ENCODE measurements at places on chromosomes 4 and X.
A peak's percentile ranks its signal among the peaks of the same experiment; 100 is the strongest.

DNA sequence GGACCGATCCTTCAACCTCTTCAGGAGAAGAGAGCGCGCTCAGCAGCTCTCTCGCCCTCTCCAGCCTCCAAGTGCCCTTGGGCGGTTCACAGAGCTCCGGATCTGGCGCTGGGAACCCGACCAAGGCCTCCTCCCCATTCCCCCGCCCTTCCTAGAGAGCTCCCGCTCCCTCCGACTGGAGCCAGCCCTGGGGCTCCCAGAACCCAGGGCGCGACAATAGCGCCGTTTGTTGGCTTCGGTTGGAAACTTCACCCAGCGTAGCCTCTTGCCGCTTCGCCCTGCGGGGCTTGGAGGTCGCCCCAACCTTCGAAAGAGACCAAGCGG lies 3.1 kb upstream of the SOX3 start:
- no peak for DNase-seq

- DNase-seq: no peak
These were observed 73.2 kb upstream of the ITM2A start for GRCh38 chrX:79440336-79440735.

GRCh38 chrX:68880846-68881552 lies 52.2 kb downstream of the EFNB1 start:
- DNase-seq: no peak

GRCh38 chr4:15034071-15034764 lies 31.9 kb downstream of the CPEB2 start:
- DNase-seq: no peak

DNA sequence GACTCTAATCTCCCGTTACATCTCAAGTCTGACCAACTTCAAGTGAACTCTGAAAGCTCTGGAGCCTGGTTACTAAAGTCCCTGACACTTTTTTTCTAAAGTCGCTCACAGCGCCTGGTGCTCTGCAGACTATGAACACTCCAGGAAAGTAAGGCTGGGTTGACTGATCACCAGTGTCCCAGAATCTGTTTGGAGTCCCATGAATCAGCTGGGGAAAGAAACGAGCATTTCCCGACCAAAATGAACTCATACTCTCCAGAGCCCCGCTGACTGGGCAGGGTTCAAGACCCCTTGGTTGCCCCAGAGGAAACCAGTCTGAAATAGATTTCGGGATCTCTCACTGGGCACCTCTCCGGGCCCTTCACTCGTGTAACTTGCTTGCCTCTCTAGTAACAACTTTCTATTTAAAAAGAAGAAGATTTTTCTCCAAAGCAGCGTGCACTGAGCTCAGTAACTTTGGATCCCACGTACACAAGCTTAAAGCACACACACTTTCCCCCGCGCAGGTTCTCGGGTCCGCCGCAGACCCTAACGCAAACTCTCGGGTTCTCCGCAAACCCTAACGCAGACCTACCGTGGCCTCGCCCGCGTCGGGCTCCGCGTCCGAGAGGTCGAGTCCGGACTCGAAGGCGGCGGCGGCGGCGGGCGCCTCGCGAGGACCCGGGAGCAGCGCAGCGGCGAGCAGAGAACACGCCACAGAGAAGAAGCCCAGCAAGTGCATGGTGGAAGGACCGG lies 964 bp downstream of the VEGFC start:
- DNase-seq: peak; percentile 62

- no peak for DNase-seq
These were observed 487.1 kb downstream of the STPG2 start for GRCh38 chr4:97656044-97656720.

DNA sequence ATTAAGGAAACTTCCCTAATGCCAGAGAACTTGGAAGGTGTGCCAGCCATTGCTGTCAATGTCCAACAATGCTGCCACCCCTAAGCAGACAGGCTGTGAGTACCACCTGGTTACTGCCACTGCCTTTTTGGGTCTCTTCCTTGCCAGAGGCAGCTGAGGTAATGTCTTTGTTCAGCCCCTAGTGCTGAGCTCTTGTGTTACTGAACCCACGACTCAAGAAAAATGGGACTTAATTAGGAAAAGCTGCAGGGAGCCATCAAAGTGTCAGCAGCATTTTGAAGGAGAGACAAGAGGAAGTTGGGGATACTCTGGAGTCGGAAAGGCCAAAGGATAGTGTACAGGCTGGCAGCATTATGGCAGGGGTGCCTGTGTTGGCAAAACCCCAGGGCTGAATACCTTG lies 283.7 kb downstream of the AFF2 start:
- DNase-seq: no peak

GRCh38 chrX:130625386-130625785 lies 223.6 kb downstream of the RBMX2 start:
- DNase-seq: no peak

DNA sequence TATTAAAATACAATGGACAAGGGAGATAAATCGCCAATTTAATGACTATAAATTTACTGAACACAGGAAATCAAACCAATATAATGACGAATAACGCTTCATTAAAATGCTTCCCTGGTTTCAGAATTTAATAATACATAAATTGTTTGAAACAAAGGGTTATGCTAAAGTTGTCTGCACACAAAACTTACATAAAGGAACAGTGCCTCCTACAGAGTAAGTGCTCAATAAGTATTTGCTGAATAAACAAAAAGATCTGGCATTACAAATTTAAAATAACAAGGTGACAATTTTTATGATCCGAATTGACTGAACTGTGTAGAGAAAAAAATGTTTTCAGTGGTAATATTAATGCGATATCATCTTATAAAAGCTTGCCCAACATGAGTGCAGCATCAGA lies 69.6 kb downstream of the NOCT start:
- no peak for DNase-seq

DNA sequence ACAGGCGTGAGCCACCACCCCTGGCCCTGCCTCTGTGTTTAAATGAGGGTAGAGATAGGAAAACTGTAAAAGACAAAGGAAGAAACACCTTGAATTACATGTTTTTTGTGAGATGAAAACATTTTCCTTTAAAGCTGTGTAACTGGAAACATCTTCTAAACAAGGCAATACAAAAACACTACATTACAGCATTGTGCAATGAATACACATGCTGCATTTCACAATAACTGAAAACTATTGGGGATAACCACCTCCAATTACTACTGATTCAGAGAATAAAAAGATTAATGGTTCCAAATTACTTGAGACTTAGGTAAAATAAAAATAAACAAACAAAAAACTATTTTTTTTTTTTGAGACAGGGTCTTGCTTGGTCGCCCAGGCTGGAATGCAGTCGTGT lies 7.6 kb upstream of the OGT start:
- no peak for DNase-seq

GRCh38 chr4:111960241-111960667 lies 185.0 kb upstream of the FAM241A start:
- no peak for DNase-seq

DNA sequence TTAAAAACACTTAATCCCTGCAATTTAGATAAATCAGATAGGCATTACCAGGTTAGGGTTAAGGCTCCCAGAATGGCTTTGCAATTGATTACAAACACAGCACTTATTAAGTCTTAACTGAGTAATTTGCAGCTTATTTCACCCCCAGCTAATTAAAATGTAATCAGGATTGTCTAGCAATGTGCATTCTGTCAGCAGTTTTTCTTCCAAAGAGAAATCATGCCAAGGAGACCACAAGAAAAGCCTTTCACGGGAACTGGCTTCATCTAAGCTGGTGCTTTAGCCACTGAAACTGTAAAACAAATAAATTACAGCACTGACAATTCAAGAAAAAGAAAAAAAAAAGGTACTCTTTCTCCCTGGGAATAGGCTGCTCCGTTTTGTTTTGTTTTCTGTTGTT lies 2.1 kb downstream of the ANOS1 start:
- no peak for DNase-seq

GRCh38 chr4:112185740-112186670 lies 40.8 kb downstream of the FAM241A start:
- DNase-seq: no peak

DNA sequence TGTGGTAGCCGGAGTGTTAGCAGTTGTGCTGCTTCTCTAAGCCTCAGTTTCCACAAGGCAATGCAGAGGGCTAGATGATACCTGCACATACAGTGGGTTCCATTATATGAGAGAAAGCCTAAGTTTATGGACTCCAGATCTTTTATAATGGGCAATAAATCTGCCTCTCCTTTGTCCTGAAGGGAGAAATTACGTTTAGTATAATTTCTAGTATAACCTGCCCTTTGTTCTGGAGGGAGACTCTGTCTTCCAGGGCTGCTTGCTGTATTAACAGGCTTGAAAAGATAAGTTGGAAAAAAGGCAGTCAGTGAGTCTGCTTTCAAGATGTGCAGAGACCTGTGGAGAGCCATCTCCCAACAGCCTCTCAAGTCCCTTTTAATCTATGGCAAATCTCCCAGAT lies 42.8 kb downstream of the ZNF81 start:
- no peak for DNase-seq

GRCh38 chr4:175773566-175773965 lies 38.5 kb downstream of the GPM6A start:
- no peak for DNase-seq

GRCh38 chrX:107562482-107562881 lies 65.8 kb upstream of the PRPS1 start:
- no peak for DNase-seq

GRCh38 chr4:77621254-77621653 lies 15.6 kb downstream of the CXCL13 start:
- DNase-seq: no peak

DNA sequence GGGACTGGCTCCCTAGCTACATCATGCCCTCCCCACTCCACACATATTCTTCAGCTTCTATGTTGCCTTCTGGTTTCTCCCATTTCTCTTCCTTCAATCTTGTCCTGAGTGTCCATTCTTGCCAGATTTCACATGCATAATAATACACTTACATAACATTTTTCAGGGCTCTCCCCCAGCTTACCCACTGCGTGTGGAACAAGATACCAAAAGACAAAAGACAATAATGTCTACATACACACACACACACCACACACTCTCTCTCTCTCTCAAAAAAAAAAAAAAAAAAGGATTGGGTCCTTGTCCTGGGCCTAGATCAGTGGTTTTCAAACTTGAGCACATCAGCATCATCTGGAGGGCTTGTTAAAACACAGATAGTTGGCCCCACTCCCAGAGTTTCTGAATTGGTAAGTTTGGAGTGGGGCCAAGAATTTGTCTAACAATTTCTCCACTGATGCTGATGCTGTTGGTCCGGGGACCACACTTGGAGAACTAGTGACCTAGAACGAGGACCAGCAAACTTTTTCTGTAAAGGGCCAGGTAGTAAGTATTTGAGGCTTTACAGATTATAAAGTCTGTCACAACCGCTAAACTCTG lies 6.5 kb upstream of the SMARCA1 start:
- DNase-seq: no peak

- DNase-seq: no peak
These were observed 2405.8 kb downstream of the PCDH7 start for GRCh38 chr4:33126002-33126401.

DNA sequence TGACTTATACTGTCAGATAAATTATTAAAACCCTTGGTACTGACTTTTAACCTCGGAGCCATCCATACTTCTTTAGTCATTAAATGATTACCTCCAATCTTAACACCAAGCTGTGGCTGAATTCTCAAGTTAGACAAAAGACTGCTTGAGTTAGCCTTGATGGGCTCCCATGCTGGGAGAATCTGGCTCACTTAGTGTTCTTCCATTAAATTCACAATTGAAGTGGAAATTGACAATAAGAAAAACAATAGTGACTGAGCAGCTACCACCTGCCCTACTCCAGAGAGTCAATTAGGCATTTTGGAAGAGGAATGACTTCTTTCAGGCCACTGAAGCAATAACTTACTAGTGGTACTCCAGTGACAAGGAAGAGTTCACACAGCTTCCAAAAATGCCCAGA lies 503.0 kb upstream of the CPXCR1 start:
- no peak for DNase-seq

DNA sequence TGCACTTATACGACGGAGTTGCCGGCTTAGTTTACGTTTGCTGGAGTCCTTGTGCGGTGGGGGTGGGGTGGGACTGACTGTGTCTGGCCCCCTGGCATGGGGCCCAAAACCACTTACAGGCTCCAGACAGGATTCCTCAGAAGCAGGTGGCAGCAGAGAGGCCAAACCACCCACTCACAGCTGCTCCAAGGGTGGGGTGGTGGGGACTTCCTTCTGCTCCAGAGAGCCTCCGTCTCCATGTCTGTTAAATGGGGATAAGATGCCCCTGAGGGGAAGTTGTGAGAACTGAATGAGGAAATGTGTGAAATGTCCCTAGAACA lies 36.7 kb downstream of the PSAPL1 start:
- no peak for DNase-seq

GRCh38 chr4:53194727-53195126 lies 171.1 kb downstream of the SCFD2 start:
- DNase-seq: no peak

DNA sequence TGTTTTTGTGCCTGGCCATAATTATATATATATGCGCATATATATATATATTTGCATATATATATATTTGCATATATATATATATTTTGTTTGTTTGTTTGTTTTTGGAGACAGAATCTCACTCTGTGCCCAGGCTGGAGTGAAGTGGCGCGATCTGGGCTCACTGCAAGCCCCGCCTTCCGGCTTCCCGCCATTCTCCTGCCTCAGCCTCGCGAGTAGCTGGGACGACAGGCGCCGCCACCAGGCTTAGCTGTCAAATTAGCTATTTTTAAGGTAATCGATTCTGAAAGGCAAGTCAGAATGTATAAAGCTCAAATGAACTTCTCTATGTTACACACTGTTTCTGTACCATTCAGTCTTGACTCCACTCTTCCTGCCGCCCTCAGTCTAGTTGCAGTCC lies 273.3 kb downstream of the TRIML1 start:
- DNase-seq: no peak

GRCh38 chr4:38347251-38347650 lies 316.7 kb upstream of the KLF3 start:
- no peak for DNase-seq

DNA sequence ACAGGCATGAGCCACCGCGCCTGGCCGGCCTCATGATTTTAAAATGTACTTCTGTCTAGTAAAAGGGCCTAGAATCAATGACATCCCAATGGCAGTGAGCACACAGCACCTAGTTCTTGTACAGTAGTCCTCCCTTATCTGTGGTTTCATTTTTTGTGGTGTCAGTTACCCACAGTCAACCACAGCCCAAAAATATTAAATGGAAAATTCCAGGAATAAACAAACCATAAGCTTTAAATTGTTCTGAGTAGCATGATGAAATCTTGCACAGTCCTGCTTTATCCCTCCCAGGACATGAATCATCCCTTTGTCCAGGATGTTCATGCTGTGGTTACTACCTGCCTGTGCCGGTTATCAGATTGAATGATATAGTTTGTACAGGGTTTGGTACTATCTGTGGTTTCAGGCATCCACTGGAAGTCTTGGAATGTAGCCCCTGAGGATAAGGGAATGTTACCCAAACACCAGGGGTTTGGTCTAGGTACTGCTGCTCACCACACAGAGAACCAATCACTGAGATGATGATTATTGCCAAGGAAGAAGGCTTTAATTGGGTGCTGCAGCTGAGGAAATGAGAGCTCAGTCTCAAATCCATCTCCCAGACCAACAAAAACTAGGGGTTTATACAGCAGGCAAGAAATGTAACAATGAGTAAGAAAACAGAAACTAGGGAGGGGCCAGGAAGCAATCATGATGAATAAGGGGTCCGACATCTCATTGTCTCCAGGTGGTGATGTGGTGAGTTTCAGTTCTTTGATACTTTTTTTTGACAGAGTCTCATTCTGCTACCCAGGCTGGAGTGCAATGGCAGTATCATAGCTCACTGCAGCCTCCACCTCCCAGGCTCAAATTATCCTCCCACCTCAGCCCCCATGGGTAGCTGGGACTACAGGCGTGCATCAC lies 16.2 kb upstream of the FHL1 start:
- DNase-seq: no peak

- DNase-seq: no peak
These were observed 32.9 kb upstream of the PTPN13 start for GRCh38 chr4:86561256-86561655.

Data from ascending aorta (tissue), 2 donors.